ENCODE measurements at places on chromosomes 5 and 9. TPM values are rescaled to one million over a fixed set of nuclear protein-coding genes. Genes with fewer than 3 reads are reported as not detected.

DNA sequence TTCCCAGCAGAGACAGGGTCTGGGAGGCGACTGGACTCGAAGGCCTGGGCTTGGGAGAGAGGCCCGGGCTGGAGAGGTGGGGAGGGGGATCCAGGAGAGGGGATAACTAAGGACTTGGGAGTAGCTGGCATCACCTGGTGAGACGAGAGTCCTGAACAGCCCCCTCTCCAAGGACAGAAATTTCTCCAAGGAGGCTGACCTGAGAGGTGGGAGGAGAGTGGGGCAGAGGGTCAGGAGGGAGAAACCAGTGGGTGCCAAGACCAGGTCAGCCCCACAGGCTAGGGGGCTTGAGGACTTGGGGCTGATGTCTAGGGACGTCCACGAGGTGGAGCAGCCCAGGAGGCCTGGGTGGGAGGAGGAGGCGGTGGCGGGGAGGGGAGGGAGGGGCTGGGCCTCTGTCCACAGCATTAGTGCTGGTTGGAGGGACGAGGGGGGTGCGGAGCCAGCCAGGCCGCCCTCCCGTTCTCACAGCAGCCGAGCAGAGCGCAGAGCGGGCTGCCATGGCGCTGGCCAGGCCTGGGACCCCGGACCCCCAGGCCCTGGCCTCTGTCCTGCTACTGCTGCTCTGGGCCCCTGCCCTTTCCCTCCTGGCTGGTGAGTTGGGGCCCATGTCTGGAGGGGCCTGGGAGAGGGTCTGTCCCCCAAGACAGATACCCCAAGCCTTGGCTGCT is at the start of gene CRB2:
CRB2 (plus strand) TSS at position 437 of the 671 bp plus-strand sequence; CDS start at position 501, 64 bp downstream.
- DNase-seq, result no peak

F2R gene
- 54.4 TPM for polyA plus RNA-seq

- no peak for DNase-seq
Measured at GRCh38 chr5:125484742-125485641, 738.6 kb upstream of the ZNF608 start.

DNA sequence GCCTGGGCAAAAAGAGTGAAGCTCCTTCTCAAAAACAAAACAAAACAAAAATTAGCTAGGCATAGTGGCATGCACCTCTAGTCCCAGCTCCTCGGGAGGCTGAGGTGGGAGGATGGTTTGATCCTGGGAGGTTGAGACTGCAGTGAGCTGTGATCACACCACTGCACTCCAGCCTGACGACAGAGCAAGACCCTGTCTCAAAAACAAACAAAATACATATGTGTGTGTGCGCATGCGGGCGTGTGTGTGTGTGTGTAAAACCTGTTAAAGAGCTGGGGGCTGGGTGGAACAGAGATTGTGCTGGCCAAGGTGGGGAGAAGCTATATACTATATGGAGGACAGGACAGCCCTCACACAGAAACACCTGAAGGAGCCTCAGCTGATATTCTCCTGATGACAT is 27.4 kb upstream of the DENND4C start:
- DNase-seq, result no peak

DNA sequence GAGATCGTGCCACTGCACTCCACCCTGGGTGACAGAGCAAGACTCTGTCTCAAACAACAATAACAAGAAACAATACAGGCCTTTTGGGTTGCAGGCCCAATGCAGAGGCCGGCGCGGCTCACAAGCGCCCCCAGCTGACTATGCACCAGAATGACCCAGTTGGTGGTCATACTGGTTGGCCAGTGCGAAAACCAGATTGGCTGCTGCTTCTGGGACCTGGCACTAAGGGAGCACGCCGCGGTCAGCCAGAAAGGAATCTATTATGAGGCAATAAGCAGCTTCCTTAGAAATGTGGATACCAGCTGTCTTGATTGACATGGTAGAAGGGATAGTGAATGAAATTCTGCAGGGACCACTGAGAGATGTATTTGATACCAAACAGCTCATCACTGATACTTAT is 35.0 kb downstream of the RANBP17 start:
- no peak for DNase-seq

DNA sequence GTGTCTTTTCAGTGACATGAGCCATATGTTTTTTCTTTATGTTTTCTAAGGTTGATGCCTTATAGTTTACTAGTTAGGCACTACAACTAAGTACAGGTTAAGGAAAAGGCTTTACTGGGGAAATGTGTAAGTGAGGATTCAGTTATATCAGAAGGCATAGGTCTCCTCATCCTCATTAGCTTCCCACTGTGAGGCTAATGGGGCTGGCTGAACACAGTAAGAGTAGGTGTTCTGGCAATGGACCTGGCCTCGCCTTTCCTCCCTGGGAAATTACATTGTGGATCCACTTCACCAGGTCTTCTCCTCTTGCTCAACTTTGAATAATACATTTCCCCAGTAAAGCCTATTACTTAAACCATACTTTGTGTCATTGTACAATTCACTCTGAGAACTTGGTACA is 225.5 kb downstream of the PTPRD start:
- no peak for DNase-seq

DNA sequence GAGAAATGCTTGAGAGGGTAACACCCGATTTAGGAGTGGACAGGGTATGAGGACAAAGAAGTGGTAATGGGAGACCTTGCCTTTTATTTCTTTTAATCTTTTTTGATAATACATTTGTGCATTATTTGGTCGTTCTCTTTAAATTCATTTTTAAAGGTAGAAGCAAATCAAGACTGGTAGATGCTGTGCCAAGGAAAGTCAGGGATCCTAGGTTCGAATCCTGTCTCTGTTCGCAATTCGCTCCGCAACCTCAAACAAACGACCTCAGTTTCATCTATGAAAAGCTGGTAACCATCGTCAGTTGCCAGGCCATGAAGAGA is 353 bp upstream of the TMED9 start:
- no peak for DNase-seq
